ENCODE measurements at places on chromosomes 3 and 15.
A peak's percentile ranks its signal among the peaks of the same experiment; 100 is the strongest.

GRCh38 chr3:66110840-66111239, 72.1 kb upstream of the MAGI1 start:
- peak; percentile 30 for DNase-seq

- no peak for DNase-seq
Observed at GRCh38 chr3:128340198-128340903, 126.3 kb downstream of the DNAJB8 start.

DNA sequence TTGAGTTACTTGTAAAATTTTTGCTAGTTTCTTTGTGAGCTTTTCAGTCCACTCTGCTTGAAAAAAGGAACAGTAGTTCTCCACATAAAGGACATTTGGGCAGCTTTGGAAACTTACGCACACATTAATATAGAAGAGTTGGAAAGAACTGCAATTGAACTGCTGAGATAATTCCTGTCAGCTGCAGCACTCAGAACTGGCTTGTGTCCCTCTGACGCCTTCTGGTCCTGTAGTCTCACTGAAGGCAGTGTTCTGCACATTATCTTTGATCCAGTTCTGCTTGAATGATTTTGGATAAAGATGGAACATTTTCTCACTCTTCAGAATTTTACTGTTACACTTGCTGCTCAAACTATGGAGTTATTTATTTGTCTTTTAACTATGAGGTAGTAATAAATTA, 901.9 kb downstream of the OTOL1 start:
- no peak for DNase-seq

DNA sequence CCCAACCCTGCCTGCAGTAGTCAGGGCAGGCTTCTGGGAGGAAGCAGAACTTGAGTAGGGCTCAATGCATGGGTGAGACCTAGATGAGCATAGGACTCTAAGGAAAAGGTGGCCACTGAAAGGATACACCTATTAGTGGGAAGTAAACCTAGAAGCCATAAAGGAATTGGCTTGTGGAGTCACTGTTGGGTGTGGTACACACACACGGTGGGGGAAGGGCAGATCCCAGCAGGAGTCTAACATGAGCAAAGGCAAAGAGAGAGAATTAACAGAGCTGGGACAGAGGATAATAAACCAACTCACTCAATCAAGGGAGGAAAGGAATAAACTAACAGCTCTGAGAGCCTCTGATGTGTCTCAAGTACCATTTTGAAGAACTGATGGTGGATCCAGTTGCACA, 23.1 kb downstream of the DAPK2 start:
- no peak for DNase-seq

GRCh38 chr15:89912674-89913396, at the start of gene ARPIN:
Gene ARPIN (minus strand): TSS chr15:89912952. CDS start chr15:89912835, 117 bp downstream.
- no peak for DNase-seq

GRCh38 chr3:20736287-20736852, 550.4 kb upstream of the SGO1 start:
- no peak for DNase-seq

- no peak for DNase-seq
Observed at GRCh38 chr3:185328324-185329004, 34.5 kb upstream of the MAP3K13 start.

DNA sequence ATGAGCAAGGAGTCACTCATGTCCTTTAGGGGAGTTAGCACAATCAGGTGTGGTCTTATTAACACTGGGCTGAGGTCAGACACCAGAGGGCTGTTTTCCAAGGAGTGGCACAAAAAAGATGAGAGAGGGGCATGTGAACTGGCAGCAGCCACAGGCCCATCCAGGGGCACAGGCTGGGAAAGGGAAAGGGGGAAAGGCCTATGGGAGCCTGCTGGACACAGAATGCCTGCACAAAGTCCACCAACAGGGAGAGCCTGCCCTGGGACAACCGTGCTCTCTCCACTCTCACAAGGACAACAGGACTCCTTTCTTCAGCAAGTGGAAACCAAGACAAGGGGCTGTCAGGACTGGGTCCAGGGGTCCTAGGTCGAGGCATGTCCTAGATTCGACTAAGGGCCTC, 109.6 kb downstream of the ADCY5 start:
- no peak for DNase-seq

DNA sequence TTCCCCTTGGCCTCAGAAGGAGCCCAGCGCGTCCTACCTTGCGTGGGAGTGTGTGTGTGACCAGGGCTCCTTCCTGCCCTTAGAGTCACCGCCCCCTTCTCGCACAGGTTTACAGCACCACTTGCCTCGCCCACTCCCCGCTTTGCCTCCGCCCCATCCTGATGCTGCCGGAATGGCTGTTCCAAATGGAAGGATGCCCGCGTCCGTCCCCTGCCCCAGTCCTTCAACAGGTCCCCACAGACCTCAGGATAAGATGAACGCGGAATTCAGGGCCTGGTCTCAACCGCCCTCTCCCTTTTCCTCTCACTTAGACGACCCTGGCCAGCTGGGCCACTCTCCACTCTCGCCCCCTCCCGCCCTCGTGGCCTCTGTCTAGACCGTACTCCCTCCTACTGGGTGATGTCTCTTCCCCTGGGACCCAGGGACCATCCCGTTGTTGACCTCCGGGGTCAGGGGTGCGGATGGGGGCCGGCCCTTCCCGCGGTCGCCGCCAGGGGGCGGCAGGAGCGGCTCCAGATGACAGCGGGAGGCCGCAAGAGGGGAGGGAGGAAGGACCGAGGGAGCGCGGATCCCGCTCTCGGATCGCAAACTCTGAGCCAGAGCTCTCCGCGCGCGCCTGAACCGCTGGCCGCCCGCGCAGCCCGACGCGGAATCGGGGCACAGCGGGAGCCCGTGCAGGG, at the start of gene THSD4:
Gene THSD4 (plus strand): TSS at position 585 of the 680 bp plus-strand sequence.
- no peak for DNase-seq

DNA sequence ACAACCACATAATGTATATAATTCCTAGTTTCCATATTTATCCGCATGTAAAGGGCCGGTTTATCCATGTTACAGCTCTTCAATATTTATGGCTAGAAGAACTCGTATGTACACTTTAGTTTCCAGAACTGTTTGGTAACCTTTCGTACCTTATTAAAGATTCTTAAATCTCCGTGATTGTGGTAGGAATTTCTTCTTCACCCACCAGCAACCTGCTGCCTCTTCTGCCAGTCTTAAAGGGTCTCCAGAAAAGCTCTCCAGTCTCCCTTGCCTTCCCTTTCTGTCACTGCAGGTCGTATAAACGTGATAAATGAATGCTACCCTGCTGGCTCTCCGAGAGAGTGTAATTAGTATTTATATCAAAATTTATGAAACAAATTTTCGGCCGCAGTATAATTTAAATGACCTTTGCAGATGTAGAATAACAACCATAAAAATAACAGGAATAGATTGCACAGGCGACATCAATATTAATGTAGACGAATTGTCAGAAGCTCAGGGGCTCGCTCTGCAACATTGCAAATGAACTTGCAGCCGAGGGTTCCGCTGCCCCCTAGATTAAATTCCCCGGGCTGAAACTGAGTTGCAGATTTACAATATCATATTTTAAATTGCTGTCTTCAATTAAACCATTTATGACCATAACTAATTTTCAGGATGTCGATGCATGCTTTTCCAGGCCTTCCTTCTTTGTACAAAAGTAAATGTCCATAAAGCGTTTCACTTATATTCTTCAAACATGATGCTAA, 5.4 kb downstream of the ZIC1 start:
- no peak for DNase-seq

GRCh38 chr15:98375513-98376340, 272.6 kb upstream of the IGF1R start:
- no peak for DNase-seq

- no peak for DNase-seq
Observed at GRCh38 chr15:45117308-45118130, 3.4 kb downstream of the DUOXA2 start.

DNA sequence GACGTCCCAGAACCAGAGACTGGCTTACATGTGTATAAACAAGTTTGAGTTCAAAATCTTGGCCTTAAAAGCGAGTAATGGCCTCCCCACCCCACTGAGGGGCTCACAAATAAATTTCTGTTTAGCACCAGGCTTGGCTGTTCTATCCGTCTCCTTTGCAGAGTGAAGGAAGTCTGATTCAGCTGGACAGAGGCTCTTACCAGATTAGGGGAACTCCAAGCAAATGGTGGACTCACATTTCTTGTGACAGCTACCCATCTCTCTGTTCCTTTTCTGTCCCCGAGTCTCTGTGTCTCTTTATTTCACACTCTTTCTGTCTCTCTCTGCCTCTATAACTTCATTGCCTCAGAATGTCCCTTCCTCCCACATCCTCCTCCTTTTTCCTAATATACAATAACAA, 62.7 kb downstream of the DGKG start:
- no peak for DNase-seq

DNA sequence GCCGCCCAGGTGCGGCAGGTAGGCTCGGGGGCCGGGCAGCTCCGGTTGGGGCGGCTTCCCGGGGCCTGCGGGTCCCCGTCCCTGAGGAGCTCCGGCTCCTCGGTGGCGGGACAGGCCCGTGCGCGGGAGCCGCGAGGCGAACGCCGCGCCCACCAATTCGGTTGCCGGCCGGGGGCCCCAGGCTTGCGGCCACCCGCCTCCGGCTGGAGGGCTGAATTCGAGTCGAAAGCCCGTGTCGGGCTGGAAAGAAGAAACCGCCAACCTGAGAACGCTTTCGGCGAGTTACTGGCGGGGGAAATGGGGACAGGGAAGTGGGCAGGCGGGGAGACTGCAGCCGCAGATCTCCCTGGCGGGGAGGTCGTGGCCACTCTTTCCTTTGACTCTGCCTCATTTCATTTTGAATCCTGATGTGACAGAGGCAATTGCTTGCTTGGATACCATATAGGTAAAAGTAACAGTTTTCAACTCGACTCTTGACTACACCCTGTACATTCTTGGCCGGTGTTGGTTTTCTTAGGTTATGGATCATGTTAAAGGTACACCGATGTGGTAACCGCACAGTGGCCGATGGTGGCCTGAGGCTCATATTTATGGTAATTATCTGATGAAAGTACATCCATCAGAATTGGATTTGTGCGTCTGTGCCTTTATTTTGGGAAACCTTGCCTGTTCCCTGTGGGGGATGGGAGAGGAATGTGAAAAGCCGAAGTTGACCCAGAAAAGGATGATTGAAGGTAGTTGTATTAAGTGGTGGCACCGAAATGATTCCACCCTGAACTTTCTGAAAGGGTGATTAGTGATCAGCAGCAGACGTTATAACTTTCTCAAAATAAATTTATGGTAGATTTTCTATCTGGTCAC, 1.7 kb downstream of the B3GNT5 start:
- DNase-seq: no peak

GRCh38 chr15:100200287-100200880, 141.4 kb downstream of the ADAMTS17 start:
- DNase-seq: no peak

GRCh38 chr15:80081390-80081789, 21.9 kb downstream of the ZFAND6 start:
- DNase-seq: no peak

DNA sequence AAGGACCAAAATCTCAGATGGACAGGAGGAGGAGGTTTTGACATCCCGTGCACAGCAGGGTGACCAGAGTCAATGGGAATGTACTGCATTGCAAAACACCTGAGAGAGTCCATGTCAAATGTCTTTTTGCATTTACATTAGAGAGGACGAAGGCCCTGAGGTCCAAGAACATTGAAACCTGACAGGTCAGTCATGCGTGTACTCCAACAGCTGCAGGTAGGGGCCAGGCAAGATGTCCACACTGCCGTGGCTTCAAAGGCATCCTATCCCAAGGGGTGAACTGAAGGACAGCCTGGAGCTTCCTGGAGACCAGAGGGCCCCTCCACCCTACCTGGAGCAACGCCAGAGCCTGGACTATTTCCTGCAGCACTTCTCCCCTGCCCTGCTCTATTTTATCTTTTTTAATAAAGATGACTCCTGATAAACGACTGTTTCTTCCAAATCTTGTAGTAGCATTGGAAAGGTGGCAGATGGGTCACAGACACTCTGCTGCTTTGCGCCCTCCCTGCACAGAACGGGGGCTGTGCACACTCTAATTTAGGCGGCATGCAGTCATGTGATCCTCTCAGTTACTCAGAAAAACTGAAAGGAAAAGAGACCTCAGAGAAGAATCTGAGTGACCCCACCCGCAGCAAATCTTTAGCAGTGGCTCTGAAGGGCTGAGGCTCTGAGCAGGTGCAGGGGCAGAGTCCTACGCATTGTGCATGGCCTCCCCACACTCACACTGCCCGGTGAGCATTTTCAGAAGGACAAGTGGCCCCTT, 68.2 kb downstream of the HMCES start:
- no peak for DNase-seq

- DNase-seq: no peak
Observed at GRCh38 chr15:74179983-74180880, 6.7 kb downstream of the ISLR start.

DNA sequence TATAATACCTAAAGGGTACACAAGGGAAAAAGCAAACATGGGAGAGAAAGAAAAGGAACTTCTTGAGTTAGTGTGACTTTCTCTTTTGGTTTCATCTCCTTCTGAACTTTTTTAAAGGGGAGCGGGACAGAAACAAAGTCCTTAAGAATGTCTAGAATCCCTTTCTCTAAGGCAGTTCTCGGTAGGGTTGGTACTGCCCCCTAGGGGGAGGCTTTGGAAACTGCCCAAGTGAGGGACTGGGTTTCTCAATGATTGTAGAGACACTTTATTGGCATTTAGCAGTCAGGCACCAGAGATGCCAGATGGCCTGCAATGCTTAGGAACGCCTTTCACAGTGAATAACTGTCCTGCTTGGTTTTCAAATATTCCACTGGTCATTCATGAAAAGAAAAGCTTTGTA, 172.7 kb downstream of the WDR72 start:
- DNase-seq: no peak

DNA sequence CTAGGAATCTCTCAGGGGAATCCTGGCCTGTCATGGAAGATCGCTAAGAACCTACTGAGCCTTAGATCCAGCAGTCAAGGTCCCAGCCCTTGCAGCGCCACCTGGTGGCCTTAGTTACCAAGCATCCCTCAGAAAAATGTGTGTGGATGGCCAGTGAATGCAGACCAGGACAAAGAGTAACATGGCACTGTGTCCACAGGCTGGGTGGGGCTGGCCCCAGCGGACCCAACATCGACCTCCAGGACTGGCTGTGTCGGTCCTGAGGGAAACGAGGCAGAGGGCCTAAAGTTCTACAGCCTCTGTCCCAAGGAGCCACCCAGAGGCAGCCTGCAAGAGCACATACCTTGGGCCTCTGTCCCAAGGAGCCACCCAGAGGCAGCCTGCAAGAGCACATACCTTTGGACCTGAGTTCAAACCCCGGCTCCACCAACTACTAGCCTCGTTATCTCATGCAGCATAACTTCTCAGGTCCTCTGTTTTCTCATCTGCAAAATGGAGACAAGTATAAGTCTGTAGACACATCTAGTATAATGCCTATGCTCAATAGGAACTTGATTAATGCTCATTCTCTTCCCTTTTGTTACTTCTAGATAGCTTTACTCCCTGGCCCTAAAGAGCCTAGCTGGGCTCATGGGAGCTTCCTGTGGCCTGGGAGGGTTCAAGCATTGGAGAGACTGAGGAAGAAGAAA, 57.5 kb upstream of the HERC1 start:
- DNase-seq: peak; percentile 29

DNA sequence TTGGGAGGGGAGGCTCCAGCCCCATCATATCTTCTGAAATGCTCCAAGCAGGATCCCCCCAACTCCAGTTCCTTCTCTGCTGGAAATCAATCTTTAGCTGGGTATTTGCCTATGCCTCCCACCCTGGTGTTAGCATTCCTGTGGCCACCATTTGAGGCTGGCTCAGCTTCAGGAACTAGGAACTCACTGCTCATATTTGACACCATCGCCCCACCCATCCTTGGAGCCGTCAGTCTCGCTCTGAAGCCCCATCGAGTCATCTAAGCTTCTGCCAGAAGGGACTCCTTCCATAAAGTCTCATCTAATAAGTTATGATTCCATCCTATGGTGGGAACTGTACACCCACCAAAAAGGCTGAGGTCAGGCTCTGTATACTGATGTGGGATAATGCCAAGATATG, 26.4 kb downstream of the PRKCD start:
- DNase-seq: no peak

Data from brain pericyte (primary cell).